ENCODE measurements at places on chromosomes 1 and 21.
A peak's percentile ranks its signal among the peaks of the same experiment; 100 is the strongest.

DNA sequence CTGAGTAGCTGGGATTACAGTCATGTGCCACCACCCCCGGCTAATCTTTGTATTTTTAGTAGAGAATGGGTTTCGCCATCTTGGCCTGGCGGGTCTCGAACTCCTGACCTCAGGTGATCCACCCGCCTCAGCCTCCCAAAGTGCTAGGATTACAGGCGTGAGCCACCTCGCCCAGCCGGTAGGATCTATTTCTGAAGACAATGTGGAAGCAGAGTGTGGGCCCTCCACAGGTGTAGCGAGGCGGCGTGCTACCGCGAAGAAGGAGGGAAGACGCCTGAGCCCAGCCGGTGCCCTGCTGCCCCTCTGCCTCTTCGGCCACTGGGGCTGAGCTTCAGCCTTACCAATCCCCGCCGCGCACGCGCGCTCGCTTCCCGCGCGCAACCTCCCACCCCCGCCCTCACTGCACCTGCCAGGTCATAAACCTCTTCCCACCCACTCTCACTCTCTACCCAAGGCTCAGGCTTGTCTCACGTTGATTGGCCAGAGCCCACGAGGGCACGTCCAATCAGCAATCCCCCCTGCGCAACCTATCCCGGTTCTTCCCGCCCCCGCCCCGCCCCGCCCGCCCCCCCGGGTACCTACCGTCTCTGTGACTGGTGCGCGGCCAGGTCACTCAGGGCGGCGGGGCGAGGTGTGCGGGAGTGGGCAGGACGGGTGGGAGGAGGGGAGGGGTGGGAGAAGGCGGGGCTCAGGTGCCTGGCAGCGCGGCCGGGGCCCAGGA is 409 bp upstream of the HOOK1 start:
- H3K27ac ChIP-seq, result no peak overlapping the region
- H3K27me3 ChIP-seq, result no peaks in the 10 kb centered on the region
- H3K4me3 ChIP-seq, result peak overlapping the region; percentile 56
- no peaks in the 10 kb centered on the region for H3K4me1 ChIP-seq
- peak; percentile 95 for DNase-seq
- H3K36me3 ChIP-seq, result no peaks in the 10 kb centered on the region

GRCh38 chr1:108557296-108557695 is 2.6 kb upstream of the EEIG2 start:
- no peak overlapping the region for H3K27ac ChIP-seq
- H3K4me1 ChIP-seq, result peaks cover 5% of the 10 kb centered on the region
- H3K27me3 ChIP-seq, result no peaks in the 10 kb centered on the region

- no peaks in the 10 kb centered on the region for H3K36me3 ChIP-seq
- H3K27me3 ChIP-seq, result no peaks in the 10 kb centered on the region
- no peaks in the 10 kb centered on the region for H3K4me1 ChIP-seq
- H3K4me3 ChIP-seq, result no peak overlapping the region
- no peak for DNase-seq
These were observed 16.8 kb downstream of the LGR6 start for GRCh38 chr1:202210385-202210784.

- no peak overlapping the region for H3K4me3 ChIP-seq
- no peaks in the 10 kb centered on the region for H3K27me3 ChIP-seq
- DNase-seq, result no peak
These were observed 90.1 kb upstream of the WDR26 start for GRCh38 chr1:224524679-224525078.

- no peaks in the 10 kb centered on the region for H3K27me3 ChIP-seq
- H3K36me3 ChIP-seq, result no peaks in the 10 kb centered on the region
These were observed 149.5 kb upstream of the HP1BP3 start for GRCh38 chr1:20936621-20937020.

GRCh38 chr1:185015631-185016030 is 29.7 kb upstream of the RNF2 start:
- H3K4me3 ChIP-seq, result no peak overlapping the region
- H3K27me3 ChIP-seq, result no peaks in the 10 kb centered on the region
- no peak for DNase-seq
- no peaks in the 10 kb centered on the region for H3K4me1 ChIP-seq
- no peaks in the 10 kb centered on the region for H3K36me3 ChIP-seq

- H3K36me3 ChIP-seq, result no peaks in the 10 kb centered on the region
- peak; percentile 86 for DNase-seq
- H3K4me3 ChIP-seq, result peak overlapping the region; percentile 70
- H3K4me1 ChIP-seq, result peaks cover 34% of the 10 kb centered on the region
- H3K27ac ChIP-seq, result peak overlapping the region; percentile 3
These were observed 437 bp upstream of the HSPG2 start for GRCh38 chr1:21937372-21938121.

DNA sequence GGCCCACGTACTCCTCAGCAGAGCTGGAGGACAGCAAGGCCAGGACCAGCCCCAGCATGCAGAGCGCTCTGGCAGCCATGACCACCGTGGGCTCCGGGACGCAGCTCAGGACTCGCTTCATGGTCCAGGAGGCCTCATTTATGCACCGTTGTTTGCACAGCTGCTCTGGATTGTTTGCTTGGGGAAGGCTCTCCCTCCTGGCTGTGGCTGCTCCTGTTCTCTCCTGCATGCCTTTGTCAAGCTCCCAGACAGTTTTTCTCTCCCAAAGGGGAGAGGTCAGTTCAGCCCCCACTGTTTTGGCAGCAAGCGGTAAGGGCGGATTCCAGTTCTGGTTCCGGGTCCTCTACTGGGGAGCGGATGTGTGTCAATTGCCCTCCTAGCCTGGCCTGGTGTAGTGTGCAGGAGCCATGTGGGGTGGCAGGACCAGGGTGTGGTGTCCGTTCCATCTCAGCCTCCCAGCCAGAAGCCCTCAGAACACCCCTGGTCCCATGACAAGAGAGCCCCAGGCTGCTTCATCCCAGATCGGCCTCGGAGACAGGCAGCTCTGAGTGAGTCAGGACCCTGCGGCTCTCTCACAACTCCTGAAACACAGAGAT is at the start of gene TFF3:
TFF3 (minus strand) TSS at position 114 of the 596 bp plus-strand sequence; CDS start at position 79, 35 bp downstream.
- no peaks in the 10 kb centered on the region for H3K36me3 ChIP-seq
- no peaks in the 10 kb centered on the region for H3K27me3 ChIP-seq
- H3K27ac ChIP-seq, result no peak within 1 kb of the TSS
- H3K4me3 ChIP-seq, result no peak within 1 kb of the TSS

DNA sequence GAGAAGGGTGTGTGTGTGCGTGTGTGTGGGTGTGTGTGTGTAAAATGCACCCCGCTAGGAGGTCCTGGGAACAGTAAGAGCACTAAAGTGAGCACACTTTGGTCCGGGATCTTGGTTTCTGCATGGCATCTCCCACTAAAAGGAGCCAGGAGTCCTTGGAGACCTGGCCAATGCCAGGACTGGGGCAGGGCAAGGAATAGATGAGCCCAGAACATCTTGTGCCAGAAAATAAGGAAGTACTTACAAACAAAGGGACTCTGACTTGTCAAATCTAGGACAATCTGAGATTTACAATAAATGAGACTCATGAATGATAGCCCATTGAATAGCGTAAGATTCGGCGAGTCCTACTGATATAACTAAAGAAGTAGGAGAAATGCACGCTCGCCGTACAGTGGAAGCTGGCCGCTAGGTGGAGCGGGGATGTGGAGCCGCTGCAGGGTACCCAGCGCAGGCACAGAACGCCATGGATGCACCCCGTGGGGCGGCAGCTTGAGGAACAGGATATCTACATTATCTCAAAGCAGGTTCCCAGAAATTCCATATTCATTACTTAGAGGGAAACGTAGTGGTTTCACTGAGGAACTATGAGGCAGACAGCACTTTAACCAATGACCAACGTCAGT is 7.1 kb downstream of the SLC37A1 start:
- H3K36me3 ChIP-seq, result no peaks in the 10 kb centered on the region
- H3K4me1 ChIP-seq, result peaks cover 13% of the 10 kb centered on the region
- no peak overlapping the region for H3K4me3 ChIP-seq
- no peak overlapping the region for H3K27ac ChIP-seq
- no peaks in the 10 kb centered on the region for H3K27me3 ChIP-seq

- DNase-seq, result no peak
- H3K36me3 ChIP-seq, result no peaks in the 10 kb centered on the region
- no peaks in the 10 kb centered on the region for H3K4me1 ChIP-seq
- H3K27me3 ChIP-seq, result no peaks in the 10 kb centered on the region
These were observed 792.8 kb downstream of the USP25 start for GRCh38 chr21:16522548-16522947.

DNA sequence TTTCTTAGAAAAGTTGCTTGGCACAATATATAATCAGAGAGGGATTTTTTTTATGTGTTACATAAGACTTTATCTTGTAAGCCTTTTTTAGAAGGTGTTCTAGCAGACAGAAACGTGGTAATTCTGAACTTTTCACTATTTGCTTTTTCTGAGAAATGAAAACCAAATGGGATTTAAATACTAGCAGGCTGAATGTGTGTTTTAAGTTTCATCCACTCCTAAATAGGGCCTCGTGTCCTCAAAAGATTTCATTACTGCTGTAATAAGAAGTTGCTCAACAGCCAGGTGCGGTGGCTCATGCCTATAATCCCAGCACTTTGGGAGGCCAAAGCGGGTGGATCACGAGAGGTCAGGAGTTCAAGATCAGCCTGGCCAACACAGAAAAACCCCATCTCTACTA is 44.7 kb upstream of the FMO2 start:
- H3K4me3 ChIP-seq, result no peak overlapping the region
- no peaks in the 10 kb centered on the region for H3K27me3 ChIP-seq
- peaks cover 11% of the 10 kb centered on the region for H3K4me1 ChIP-seq

- H3K27ac ChIP-seq, result no peak overlapping the region
- H3K4me1 ChIP-seq, result no peaks in the 10 kb centered on the region
- no peak overlapping the region for H3K4me3 ChIP-seq
- no peaks in the 10 kb centered on the region for H3K36me3 ChIP-seq
These were observed 91.2 kb upstream of the KAZN start for GRCh38 chr1:14507262-14507661.

GRCh38 chr1:17027403-17027802 is 15.7 kb upstream of the ATP13A2 start:
- H3K27me3 ChIP-seq, result no peaks in the 10 kb centered on the region
- no peaks in the 10 kb centered on the region for H3K36me3 ChIP-seq
- H3K4me3 ChIP-seq, result no peak overlapping the region
- peak; percentile 14 for DNase-seq
- no peak overlapping the region for H3K27ac ChIP-seq

GRCh38 chr1:30906631-30907441 is 1.7 kb downstream of the SDC3 start:
- no peaks in the 10 kb centered on the region for H3K27me3 ChIP-seq
- H3K36me3 ChIP-seq, result no peaks in the 10 kb centered on the region
- H3K4me1 ChIP-seq, result peaks cover 8% of the 10 kb centered on the region
- no peak overlapping the region for H3K4me3 ChIP-seq
- no peak for DNase-seq

GRCh38 chr1:216888731-216889130 is 165.5 kb upstream of the ESRRG start:
- H3K4me3 ChIP-seq, result no peak overlapping the region
- H3K4me1 ChIP-seq, result no peaks in the 10 kb centered on the region
- H3K27me3 ChIP-seq, result no peaks in the 10 kb centered on the region
- H3K36me3 ChIP-seq, result no peaks in the 10 kb centered on the region
- DNase-seq, result no peak

DNA sequence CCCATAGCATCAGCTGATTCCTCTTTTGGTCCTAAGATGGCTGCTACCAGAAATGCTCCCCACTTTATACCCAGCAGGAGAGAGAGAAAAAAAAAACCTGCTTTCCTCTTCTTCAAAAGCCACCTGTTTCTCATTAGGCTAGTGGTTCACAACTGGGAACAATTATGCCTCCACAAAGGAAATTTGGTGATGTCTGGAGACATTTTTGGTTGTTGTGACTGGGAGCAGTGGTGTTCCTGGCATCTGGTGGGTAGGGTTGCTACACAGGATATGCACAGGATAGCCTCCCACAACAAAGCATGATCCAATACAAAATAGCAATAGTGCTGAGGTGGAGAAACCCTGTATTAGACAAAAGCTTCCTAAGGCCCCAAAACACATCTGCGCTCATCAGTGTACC is 38.5 kb upstream of the SGIP1 start:
- DNase-seq, result no peak
- no peak overlapping the region for H3K4me3 ChIP-seq
- H3K27ac ChIP-seq, result no peak overlapping the region
- no peaks in the 10 kb centered on the region for H3K36me3 ChIP-seq

Measured in testis (tissue), 5 donors.